ENCODE measurements at places on chromosomes 4 and X.
A peak's percentile ranks its signal among the peaks of the same experiment; 100 is the strongest.

DNA sequence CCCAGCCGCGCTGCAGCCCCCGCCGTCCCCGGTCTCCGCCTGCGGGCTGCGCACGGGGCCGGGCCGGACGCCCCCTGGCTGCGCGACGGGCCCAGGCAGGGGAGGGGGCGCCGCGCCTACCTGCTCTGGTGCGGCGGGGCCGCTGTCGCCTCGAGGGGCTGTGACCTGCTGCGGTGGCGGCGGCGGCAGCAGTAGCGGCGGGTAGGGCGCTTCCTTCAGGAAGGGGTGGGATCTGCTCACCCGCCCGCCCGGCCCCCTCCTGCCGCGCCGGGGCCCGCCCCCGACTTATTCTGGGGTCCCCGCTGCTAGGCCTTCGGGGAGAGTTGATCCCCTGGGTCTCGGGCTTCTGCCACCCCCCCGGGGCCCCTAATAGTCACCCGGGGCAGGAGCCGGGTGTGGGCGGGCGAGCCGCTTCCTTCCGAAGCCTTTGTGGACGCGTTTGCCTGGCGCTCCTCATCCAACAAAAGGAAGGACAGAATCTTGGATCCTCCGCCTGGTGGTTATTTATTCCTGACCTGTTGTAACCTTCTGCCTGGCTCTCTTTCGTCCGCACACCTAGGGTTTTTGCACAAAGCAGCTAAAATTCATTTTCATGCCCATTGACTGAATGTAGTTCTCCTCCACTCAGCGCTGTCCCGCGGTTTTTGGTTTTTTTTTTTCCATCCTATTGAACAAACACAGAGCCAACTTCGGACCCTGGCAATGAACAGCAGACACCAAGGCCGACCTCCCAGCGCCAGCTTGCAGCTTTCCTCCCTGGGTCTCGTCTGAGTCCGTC, at the start of gene TMEM150C:
TSS of gene TMEM150C (minus strand) at position 203 of the 778 bp plus-strand sequence. CDS start 57,331 bp downstream, outside the sequence.
- peak; percentile 62 for DNase-seq

GRCh38 chrX:96446524-96446923, 238.1 kb upstream of the DIAPH2 start:
- DNase-seq = no peak

GRCh38 chr4:62053974-62054373, 853.8 kb downstream of the ADGRL3 start:
- DNase-seq = no peak

DNA sequence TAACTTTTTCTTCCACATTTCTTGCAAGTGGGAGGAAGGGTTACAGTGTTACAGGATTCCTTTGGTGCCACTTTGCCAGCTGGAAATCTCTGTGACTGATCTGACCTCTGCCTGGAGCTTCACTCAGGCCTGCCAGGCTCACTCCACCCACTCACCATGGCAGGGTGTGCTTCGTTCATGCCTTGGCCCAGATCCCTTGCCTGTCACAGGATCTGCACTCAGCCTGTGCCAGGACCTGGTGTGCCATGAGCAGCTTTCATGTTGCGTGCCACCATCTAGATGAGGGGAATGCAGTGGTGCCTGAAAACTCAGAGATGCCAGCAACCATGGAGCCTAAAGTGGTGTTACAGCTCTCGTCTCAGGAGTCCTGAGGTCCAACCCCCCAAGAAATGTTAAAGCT, 2596.4 kb downstream of the PCDH7 start:
- DNase-seq = no peak

- DNase-seq = no peak
These were observed 28.1 kb upstream of the MAMLD1 start for GRCh38 chrX:150334981-150335380.

- no peak for DNase-seq
These were observed 176.0 kb downstream of the MAML3 start for GRCh38 chr4:139977838-139978609.

DNA sequence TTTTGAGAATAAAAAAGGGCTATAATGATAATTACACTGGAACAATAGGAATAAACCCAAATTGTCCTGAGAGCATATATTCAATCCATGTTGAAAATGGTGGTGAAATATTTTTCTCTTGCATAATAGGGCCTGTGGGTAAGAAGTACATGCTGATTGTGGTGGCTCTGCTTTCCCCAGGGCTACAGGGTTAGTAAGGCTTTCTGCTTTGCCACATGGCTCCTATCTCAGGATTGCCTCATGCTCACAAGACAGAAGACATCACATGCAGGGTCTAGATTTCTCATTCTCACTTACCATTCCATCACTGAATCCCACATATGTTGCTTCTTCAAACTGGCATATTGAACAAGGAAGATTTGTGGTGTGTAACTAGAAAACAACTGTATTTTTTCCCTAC, 12.4 kb upstream of the VEGFC start:
- DNase-seq = no peak

DNA sequence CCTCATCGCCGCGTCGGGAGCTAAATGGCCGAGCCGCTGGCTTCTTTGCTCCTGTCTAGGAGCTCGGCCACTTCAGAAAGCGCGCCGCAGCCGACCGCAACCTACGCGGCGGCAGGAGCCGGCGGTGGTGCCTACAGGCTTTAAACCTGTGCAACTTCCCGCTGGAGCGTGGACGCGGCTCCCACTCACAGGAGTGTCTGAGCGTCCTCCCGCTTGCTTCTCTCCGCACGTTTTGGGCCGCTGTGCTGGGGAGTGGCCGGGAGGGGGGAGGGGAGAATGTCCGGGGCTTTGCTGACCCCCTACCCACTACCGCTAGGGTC, 1.0 kb downstream of the NHSL2 start:
- DNase-seq = no peak

DNA sequence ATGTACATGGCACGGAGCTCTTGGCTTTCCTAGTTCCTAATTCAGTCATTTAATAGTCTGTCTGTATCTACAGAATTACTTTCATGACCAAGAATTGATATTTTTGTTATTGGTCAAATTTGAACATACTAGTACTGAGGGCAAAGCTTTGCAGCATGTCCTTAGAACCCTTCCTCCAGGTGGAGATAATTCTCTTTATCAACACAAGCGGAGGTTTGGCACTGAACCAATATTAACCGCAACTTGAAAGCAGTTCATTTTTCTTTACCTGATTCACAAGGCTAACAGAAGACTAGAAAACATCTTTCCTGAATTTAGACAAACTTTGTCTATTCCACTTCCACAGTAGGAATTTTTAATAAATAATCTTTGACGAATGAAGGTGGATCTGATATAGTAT, 73.8 kb downstream of the TACR3 start:
- DNase-seq = no peak

DNA sequence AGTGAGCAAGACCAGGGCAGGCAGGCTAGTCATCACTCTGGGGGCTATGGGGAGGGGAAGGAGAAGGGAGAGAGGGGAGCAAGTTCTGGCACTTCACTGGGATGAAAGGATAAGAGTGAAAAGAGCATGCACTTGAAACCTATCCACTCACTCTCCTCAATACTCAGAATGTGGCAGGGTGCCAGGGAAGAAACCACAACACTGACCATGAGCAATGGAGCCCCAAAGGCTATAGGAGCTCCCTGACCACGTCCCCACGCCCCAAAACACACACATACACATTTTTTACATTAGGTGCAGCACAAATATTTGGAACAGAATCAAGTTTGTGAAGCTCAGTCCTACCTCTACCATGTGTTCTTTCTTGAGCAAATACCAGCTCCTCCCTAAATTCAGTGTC, 132.2 kb downstream of the IDS start:
- DNase-seq = no peak

DNA sequence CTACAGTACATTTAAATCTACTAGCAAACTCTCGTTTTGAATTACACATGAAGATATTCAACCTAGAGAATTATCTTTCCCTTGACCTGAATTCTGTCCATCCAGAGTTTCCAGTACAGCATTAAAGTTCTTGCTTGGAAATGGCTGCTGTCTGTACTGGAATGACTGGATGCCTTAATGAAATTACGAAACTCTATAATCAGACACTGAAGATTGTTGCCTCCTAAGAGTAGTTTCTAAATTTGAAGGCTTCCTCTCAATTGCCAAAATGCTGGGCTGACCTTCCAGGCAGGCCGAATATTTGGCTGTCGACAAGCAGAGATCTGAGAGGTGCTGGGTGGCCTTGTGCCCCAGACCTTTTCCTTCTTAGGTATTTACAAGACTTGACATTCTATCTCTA, 215.1 kb upstream of the GPC4 start:
- no peak for DNase-seq

- DNase-seq = no peak
These were observed 1.2 kb downstream of the CYBB start for GRCh38 chrX:37781081-37781480.

GRCh38 chr4:94827481-94828110, 69.8 kb downstream of the BMPR1B start:
- no peak for DNase-seq

GRCh38 chr4:74105656-74106280, 6.8 kb upstream of the CXCL2 start:
- DNase-seq = peak; percentile 72

- DNase-seq = no peak
These were observed 180.6 kb downstream of the OPHN1 start for GRCh38 chrX:68252664-68253063.

GRCh38 chr4:62899646-62900364, 1509.4 kb downstream of the TECRL start:
- no peak for DNase-seq

- DNase-seq = no peak
These were observed 64.8 kb downstream of the CBR4 start for GRCh38 chr4:168945291-168945690.

GRCh38 chrX:13026877-13027652, 17.4 kb downstream of the FAM9C start:
- DNase-seq = no peak

- DNase-seq = peak; percentile 77
These were observed 11.3 kb downstream of the PNCK start for GRCh38 chrX:153662266-153662665.

DNA sequence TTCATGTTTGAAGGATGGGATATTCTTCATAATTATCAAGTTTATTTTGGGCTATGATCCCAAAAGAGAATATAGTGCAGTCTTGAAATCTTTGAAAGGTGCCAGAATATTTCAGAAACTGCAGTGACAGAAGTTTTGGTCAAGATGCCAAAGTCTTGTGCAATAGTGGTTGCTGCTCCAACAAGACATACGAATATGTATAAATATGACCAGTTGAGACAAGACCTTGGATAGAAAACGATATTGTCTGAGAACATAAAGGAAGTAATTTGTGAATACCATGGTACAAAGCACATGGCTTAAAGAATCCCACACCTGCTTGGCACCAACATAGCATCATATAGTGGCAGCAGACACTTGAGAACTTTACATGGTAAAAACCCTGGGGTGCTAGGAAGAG, 48.6 kb upstream of the AMELX start:
- no peak for DNase-seq

DNA sequence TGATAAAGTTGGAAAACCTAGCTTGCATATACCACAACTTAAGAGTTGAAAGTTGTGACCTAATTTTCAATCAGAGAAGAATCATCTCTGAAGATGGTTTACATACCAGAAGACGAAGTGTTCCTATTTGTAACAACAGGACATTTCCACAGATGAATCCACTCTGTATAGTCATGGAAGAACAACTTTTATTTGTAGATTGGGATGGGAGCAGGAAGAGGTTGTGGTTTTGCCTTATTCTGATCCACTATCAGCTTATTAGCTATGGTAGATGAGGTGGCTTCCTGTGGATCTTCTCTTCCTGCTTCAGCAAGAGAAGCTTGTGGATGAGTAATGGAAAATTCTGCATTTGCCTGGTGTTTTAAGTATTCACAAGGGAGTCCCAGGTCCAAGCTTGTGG, 18.6 kb upstream of the SUPT20HL1 start:
- DNase-seq = no peak

DNA sequence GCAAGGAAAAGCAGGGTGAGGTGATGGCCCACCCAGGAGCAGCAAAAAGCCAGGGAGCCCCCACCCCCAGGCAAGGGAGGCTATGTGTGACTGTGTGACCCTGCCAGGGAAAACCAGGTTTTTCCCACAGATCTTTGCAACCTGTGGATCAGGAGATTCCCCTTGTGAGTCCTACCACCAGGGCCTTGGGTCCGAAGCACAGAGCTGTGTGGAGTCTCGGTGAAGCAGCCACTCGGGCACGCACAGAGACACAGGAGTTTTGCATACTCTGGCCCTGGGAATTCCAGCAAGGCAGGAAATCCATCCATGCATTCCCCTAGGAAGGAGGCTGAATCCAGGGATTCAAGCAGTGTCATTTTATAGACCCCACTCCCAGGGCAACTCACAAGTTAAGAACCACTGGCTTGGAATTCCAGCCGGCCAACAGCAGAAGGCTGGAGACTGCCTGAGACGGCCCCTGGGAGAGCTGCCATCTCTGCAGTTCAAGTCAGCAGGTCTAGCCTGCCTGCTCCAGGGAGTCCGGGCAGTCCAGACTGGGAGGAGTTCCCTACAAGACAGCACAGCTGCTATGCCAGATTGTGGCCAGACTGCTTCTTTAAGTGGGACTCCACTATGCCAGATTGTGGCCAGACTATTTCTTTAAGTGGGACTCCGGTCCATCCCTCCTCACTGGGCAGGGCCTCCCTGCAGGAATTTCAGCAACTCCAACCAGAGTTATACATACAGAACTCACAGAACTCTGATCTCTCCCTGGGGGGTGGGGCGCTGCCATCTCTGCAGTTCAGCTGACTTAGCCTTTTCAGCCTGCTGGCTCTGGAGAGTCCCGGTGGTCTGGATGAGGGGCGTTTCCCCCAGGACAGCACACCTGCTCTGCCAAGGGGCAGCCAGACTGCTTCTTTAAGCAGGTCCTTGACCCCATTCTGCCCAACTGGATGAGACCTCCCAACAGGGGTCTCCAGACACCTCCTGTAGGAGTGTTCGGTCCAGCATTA, 85.1 kb upstream of the ADAD1 start:
- no peak for DNase-seq

GRCh38 chr4:183499801-183500200, 5.1 kb upstream of the ING2 start:
- DNase-seq = no peak

DNA sequence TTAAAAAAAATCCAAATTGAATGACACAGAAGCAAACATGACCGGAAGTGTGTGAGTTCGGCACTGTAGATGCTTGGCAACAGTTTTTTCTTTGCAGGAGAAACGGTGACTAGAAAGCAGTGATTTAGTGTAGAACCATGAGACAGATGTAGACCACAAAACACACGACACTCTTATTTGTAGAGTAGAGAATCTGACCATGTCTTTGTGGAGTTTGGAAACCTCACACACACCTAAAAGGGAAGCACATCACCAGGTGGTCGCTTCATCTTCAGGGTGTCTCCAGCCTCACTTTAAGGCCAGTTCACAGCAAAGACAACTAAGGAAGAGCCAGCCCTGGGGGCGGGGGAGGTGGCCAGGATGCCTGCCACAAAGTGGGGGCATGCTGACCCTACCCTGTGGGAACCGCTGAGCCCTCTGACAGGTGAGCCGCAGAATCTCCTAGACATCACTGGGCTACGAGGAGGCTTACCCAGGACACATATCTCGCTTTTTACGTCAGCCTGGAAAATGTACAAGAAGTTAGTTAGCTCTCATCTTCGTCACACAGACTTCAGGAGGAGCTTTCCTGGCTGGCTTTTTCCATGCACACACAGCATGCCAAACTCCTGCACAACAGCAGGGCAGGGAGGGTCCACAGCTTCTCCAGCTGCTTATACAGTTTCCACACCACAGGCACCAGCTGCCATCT, 64.4 kb upstream of the PDLIM3 start:
- DNase-seq = no peak

- peak; percentile 7 for DNase-seq
These were observed 230.3 kb upstream of the PGRMC2 start for GRCh38 chr4:128517739-128518510.

Data from small intestine (tissue), 16 donors.